NCI-H1105 treated with DMSO at 0.1 percent for 48 hours (cell line): ENCODE measurements at places on chromosomes 1 and 21.

- no peak for DNase-seq
Measured at GRCh38 chr1:32774950-32775634, 42.1 kb downstream of the YARS1 start.

DNA sequence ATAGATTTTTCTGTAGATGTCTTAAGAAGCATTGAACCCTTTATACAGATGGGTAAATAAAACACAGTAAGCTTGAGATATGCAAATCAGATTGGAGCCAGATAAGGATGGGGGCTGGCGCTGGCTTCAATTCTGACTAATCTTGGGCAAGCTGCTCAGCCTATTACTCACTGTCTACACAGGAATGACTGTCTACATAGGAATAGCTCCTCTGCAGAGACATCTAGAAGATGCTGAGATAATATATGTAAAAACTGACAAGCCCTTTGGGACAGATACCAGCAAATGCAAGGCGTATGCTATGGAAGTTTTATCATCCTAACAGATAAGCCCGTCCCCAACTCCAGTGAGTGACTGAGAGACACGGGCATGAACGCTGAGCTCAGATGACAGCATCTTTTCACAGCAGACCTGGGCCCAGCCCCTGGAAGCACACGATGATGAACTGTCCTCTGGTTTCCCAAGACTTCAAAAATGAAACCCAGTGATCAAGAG, 1.7 kb downstream of the CLDN14 start:
- DNase-seq = no peak

GRCh38 chr1:244615301-244615700, 37.6 kb upstream of the DESI2 start:
- no peak for DNase-seq

DNA sequence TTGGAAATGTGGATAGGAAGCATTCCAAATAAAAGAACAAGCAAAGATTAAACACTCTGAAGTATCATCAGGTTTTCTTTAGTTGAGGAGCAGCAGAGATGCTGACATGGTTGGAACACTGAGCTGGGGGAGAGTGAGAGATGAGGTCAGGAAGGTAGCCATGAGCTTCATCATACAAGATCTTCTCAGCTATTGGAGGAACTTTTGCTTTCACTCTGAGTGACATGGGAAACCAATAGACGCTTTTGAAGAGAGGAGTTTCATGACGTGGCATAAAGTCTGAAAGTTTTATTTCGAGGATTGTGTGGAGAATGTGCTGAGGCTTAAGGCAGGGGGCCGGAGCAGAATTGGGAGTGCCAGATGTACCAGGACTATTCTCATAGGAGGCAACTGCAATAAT, 616.2 kb upstream of the CAMK1G start:
- no peak for DNase-seq

DNA sequence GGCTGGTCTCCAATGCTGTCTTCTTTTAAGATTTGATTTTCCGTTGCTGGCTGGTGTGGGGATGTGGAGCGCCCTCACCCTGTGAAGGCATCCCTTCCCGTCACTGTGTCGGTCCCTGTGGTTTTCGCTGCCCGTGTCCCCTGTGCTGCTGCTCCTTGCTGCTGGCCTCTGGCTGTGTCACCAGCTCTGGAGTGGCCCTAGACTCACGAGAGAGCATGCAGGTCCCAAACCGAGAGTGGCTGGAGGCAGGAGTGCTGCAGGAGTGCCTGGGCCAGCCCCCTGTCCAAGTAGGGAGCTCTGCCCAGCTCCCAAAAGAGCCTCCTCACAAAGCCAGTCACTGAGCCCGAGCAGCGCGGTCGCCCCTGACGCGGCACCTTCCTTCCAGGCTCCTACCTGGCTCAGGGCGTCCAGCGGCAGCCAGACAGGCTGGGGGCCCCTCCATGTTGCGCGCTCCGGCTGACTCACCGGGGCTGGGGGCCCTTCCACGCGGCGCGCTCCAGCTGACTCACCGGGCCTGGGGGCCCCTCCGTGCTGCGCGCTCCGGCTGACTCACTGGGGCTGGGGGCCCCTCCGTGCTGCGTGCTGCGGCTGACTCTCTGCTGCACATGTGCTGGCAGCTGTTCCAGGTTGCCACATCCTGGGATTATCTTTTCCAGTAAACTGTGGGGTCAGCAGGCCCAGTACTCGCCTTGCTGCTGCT, 106.7 kb upstream of the COL6A1 start:
- no peak for DNase-seq
